Right lobe of liver (tissue), 6 donors: ENCODE measurements at places on chromosomes 13 and 19. TPM values are rescaled to one million over a fixed set of nuclear protein-coding genes. Genes with fewer than 3 reads are reported as not detected.
A peak's percentile ranks its signal among the peaks of the same experiment; 100 is the strongest.

The NKG7 gene
- total RNA-seq: 4.2 TPM

- H3K27ac ChIP-seq: no peak overlapping the region
- H3K36me3 ChIP-seq: no peaks in the 10 kb centered on the region
- DNase-seq: no peak
- H3K27me3 ChIP-seq: no peaks in the 10 kb centered on the region
- no peaks in the 10 kb centered on the region for H3K4me1 ChIP-seq
Measured at GRCh38 chr13:75934889-75935288, 298.8 kb downstream of the LMO7 start.

GRCh38 chr13:48818495-48819356 lies 157.0 kb upstream of the FNDC3A start:
- H3K27ac ChIP-seq: no peak overlapping the region
- no peaks in the 10 kb centered on the region for H3K36me3 ChIP-seq
- peaks cover 9% of the 10 kb centered on the region for H3K4me1 ChIP-seq
- H3K4me3 ChIP-seq: no peak overlapping the region

DNA sequence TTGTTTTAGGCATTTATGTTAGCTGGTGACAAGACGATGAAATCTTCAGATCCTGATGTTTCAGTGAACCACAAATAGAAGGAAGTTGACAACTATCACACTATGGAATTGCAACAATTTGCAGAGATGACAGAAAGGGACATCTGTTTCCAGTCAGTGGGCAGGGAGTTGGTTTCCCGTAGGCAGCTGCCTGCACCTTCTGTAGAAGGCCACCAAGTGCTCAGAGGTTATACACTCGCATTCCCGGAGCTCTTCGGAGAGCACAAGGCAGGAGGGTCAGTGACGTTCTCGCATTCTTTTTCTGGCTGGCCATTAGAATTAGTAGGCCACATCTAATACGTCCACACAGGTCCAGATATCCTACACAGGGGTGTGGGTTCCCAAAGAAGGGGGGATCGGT lies 129.4 kb downstream of the SHISA2 start:
- DNase-seq: no peak
- no peak overlapping the region for H3K27ac ChIP-seq
- no peaks in the 10 kb centered on the region for H3K27me3 ChIP-seq
- no peaks in the 10 kb centered on the region for H3K36me3 ChIP-seq
- H3K4me3 ChIP-seq: no peak overlapping the region

- no peaks in the 10 kb centered on the region for H3K27me3 ChIP-seq
- H3K36me3 ChIP-seq: no peaks in the 10 kb centered on the region
- no peak overlapping the region for H3K4me3 ChIP-seq
- H3K4me1 ChIP-seq: no peaks in the 10 kb centered on the region
- H3K27ac ChIP-seq: no peak overlapping the region
- DNase-seq: no peak
Measured at GRCh38 chr19:646779-647565, 7.3 kb downstream of the FGF22 start.

The PRR36 gene
- not detected for total RNA-seq

GRCh38 chr13:26957182-26957581 lies 196.6 kb upstream of the GPR12 start:
- no peak for DNase-seq
- no peak overlapping the region for H3K4me3 ChIP-seq
- H3K4me1 ChIP-seq: peaks cover 3% of the 10 kb centered on the region
- no peak overlapping the region for H3K27ac ChIP-seq
- no peaks in the 10 kb centered on the region for H3K27me3 ChIP-seq
- no peaks in the 10 kb centered on the region for H3K36me3 ChIP-seq

The DENND1C gene
- total RNA-seq: 0.90 TPM

The KLK4 gene
- total RNA-seq: not detected

DNA sequence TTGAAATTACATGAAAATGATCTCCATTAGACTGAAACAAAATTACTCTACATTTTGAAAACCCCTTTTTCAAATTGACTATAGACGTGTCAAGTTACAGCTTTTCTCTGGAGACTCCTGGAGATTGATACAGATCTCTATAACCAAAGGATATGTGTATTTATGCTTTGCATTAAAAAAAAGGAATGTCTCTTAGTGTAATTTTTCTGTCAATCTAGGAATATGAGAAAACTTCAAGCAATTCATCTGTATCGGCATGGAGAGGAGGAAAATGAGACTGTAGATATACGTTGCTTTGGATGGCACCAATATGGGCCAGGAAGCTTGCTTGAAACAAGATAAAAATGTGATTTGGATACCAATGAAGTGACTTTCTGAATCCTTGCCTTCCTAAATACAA lies 286.6 kb downstream of the PCDH9 start:
- H3K4me3 ChIP-seq: no peak overlapping the region
- no peaks in the 10 kb centered on the region for H3K27me3 ChIP-seq
- no peak for DNase-seq

GRCh38 chr13:109297628-109298027 lies 488.8 kb downstream of the IRS2 start:
- H3K4me1 ChIP-seq: no peaks in the 10 kb centered on the region
- H3K27ac ChIP-seq: no peak overlapping the region
- no peak for DNase-seq
- no peak overlapping the region for H3K4me3 ChIP-seq
- H3K36me3 ChIP-seq: no peaks in the 10 kb centered on the region

The ZNF223 gene
- total RNA-seq: 1.7 TPM

DNA sequence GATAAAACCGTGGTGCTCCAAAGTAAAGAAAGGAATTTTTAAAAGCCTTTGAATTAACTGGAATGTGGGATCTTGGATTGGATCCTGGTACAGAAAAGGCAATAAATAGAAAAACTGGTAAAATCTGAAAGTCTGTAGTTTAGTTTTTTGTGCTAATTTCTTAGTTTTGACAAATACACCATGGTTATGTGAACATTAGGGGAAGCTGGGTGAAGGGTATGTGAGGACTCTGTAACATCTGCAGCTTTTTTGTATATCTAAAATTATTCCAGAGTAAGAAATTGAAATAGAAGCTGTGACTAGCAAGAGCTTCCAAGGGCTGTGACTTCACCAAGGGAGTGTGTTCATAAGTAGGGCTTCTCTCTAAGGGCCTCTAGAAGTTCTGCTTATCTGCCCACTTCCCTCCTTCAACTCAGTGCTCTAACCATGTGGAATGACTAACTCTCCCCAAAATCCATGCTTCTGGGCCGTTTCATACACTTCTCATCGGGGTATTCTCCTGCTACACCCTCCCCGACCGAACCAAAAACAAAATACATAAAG lies 26.5 kb downstream of the ARHGAP35 start:
- H3K4me3 ChIP-seq: no peak overlapping the region
- no peaks in the 10 kb centered on the region for H3K27me3 ChIP-seq
- no peak for DNase-seq
- H3K36me3 ChIP-seq: no peaks in the 10 kb centered on the region

GRCh38 chr19:10603873-10604459 lies 16.9 kb upstream of the AP1M2 start:
- no peaks in the 10 kb centered on the region for H3K27me3 ChIP-seq
- peak overlapping the region; percentile 95 for H3K4me3 ChIP-seq
- DNase-seq: no peak
- H3K27ac ChIP-seq: peak overlapping the region; percentile 89
- no peaks in the 10 kb centered on the region for H3K36me3 ChIP-seq
- no peaks in the 10 kb centered on the region for H3K4me1 ChIP-seq

DNA sequence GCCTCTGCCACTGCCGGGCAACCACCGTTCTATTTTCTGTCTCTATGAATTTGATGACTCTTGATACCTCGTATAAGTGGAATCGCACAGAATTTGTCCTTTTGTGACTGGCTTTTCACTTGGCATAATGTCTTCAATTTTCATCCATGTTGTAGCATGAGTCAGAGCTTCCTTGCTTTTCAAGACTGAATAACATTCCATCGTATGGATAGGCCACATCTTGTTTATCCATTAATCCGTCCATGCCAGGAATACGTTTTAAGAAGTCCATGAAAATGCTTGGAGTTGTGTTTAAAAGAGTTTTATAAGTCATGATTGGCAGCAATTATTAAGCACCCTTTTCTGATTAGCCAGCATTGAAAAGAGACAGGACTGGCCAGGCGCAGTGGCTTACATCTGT lies 53.6 kb upstream of the CLDN10 start:
- H3K27me3 ChIP-seq: no peaks in the 10 kb centered on the region
- no peak for DNase-seq
- no peak overlapping the region for H3K4me3 ChIP-seq
- H3K27ac ChIP-seq: no peak overlapping the region
- no peaks in the 10 kb centered on the region for H3K36me3 ChIP-seq

The THSD8 gene
- 0.97 TPM for total RNA-seq

DNA sequence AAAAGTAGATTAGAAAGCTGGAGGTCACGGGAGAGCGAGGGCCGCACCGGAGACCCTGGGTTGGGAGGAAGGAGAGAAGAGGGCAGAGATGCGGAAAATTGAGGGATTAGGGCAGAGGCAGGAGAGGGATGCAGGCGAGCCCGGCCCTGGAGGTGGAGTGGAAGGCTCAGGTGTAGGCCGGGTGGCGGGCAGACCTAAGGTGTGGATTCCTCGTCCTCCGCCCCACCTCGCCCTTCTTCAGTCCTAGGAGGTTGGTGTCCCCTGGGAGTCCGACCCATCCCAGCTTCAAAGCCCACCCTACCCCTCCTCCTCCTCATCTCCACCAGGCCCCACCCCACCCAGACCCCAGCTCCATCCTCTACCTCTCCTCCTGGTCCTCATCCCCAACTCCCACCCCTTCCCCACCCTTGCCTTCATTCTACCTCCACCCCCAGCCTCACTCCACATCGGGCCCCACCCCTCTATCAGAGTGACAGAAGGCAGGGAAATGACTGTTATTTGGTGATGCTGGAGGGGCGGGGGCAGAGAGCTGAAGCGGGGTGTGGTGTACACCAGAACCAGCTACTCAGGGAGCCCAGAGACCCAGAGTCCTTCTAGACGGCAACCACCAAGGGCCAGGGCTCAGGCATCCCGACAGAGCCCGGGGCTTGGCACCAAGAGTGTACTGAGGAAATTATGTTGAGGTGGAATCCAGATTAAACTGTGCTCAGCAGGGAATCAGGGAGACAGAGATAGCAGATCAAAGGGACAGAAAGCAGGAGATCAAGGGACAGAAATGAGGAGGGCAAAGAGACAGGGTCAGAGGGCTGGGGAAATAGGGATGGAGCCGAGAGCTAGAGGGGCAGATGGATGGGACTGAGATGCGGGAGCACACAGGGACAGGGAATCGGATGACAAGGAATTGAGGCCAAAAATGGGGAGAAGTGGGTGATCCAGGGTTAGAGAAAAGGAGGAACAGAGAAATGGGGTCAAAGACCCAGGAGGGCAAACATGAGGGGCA lies 6.4 kb downstream of the ERFL start:
- DNase-seq: no peak
- H3K4me1 ChIP-seq: no peaks in the 10 kb centered on the region
- H3K27me3 ChIP-seq: no peaks in the 10 kb centered on the region
- H3K36me3 ChIP-seq: no peaks in the 10 kb centered on the region

The CIC gene
- 23.5 TPM for total RNA-seq

DNA sequence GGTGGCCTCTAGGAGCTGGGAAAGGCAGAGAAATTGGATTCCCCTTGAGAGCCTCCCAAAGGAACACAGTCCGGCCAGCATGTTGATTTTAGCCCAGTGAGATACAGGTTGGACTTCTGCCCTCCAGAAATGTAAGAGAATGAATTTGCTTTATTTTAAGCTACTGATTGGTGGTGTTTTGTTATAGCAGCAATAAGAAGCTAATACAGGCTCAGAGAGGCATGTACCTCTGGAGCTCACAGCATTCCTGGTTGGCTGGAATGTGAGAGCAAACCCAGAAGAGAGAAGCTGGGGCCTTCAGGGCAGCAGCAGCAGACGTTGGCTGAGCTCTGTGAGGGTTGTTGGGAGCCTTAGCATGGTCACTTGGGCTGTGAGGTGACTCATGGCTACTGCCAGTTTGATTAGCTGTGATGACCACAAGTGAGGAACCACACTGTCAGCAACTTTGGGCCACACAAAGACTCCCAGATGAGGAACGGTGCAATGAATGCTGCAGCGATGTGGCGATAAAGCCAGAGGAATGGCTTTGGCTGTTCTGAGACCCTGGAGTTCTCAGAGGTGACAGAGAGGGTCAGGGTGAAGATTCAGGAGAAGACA lies 80.1 kb downstream of the CYSLTR2 start:
- H3K4me3 ChIP-seq: no peak overlapping the region
- no peak overlapping the region for H3K27ac ChIP-seq
- DNase-seq: no peak
- H3K36me3 ChIP-seq: no peaks in the 10 kb centered on the region
- H3K27me3 ChIP-seq: no peaks in the 10 kb centered on the region

- no peak for DNase-seq
- no peaks in the 10 kb centered on the region for H3K27me3 ChIP-seq
- H3K4me1 ChIP-seq: no peaks in the 10 kb centered on the region
- H3K36me3 ChIP-seq: peaks cover 14% of the 10 kb centered on the region
Measured at GRCh38 chr19:40726279-40726678, 9.4 kb downstream of the ITPKC start.

GRCh38 chr13:46149272-46150133 lies 32.5 kb downstream of the LCP1 start:
- H3K4me1 ChIP-seq: peaks cover 9% of the 10 kb centered on the region
- DNase-seq: no peak
- no peaks in the 10 kb centered on the region for H3K27me3 ChIP-seq
- no peak overlapping the region for H3K27ac ChIP-seq
- no peak overlapping the region for H3K4me3 ChIP-seq

The TGFBR3L gene
- total RNA-seq: 0.42 TPM

GRCh38 chr13:91078093-91078679 lies 269.3 kb upstream of the MIR17HG start:
- DNase-seq: no peak
- no peaks in the 10 kb centered on the region for H3K4me1 ChIP-seq
- H3K27ac ChIP-seq: no peak overlapping the region
- no peak overlapping the region for H3K4me3 ChIP-seq
- H3K27me3 ChIP-seq: no peaks in the 10 kb centered on the region
- H3K36me3 ChIP-seq: no peaks in the 10 kb centered on the region

DNA sequence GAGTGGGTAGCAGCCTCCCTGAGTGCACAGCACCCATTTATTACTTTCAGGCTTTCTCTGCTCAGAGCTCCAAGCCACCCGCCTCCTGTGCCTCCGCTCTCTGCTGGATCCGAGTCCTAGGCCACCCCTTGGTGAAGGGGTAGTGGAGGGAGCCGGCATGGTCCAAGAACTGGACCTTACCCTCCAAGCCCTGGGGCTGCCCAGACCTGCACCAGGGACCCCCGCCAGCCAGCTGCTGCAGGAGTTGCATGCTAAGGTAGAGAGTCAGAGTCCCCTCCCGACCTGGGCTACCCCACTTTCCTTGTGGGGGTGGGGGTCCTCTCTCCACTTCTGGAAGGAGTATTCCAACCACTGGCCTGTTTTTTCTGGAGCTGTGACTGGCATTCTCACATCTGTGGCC lies 2.0 kb downstream of the FAM98C start:
- H3K4me3 ChIP-seq: no peak overlapping the region
- no peaks in the 10 kb centered on the region for H3K27me3 ChIP-seq
- H3K4me1 ChIP-seq: no peaks in the 10 kb centered on the region
- H3K36me3 ChIP-seq: no peaks in the 10 kb centered on the region
- no peak overlapping the region for H3K27ac ChIP-seq

The TMC4 gene
- 0.18 TPM for total RNA-seq

- no peak overlapping the region for H3K4me3 ChIP-seq
- no peaks in the 10 kb centered on the region for H3K27me3 ChIP-seq
- H3K4me1 ChIP-seq: no peaks in the 10 kb centered on the region
- DNase-seq: no peak
- H3K27ac ChIP-seq: no peak overlapping the region
Measured at GRCh38 chr13:101144808-101145419, 271.4 kb downstream of the NALCN start.

The ZNF729 gene
- not detected for total RNA-seq

The FCAR gene
- 0.43 TPM for total RNA-seq

GRCh38 chr13:71867131-71867814 lies at the start of gene DACH1:
Gene DACH1, minus strand, starts transcription at chr13:71867204.
- H3K4me1 ChIP-seq: peaks cover 15% of the 10 kb centered on the region
- peak; percentile 39 for DNase-seq
- peak within 1 kb of the TSS; percentile 34 for H3K27ac ChIP-seq
- no peaks in the 10 kb centered on the region for H3K36me3 ChIP-seq
- H3K27me3 ChIP-seq: no peaks in the 10 kb centered on the region
- peak within 1 kb of the TSS; percentile 51 for H3K4me3 ChIP-seq
